ELF-1 (cell line): ENCODE measurements at places on chromosomes 13 and 19.

DNA sequence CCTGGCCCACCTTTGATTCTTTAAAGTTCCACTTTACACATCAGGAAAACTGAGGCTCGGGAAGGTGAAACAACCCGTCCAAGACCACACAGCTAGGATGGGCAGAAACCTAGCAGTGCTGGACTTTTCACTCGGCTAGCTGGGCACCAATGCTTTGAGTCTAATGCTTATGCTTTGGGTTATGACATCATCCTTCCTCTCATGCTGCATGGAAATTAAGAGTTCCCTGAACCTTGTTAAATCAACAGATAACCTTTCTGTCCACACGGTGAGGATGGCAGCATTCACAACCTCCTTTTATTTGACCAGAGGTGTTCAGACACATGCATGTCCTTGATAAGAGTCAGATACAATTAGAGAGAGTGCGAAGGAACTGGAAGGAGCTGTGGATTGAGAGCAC lies 138.4 kb downstream of the UQCRFS1 start:
- no peak for DNase-seq

- DNase-seq = peak; percentile 24
Observed at GRCh38 chr19:14686411-14686810, 3.4 kb upstream of the ZNF333 start.

DNA sequence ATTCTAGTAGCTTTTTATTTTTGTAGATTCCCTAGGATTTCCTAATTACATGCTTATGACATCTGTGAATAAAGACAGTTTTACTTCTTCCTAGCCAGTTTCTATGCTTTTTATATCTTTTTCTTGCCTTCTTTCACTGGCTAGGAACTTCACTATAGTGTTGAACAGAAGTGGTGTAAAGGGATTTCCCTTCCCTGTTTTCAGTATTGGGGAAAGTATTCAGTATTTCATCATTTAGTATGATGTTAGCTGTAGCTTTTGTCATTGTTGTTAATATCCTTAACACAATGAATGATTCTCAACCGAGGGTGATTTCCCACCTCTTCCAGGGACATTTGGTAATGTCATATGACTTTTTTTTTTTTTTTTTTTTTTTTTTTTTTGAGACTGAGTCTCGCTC lies 77.3 kb downstream of the SLC6A16 start:
- DNase-seq = no peak

DNA sequence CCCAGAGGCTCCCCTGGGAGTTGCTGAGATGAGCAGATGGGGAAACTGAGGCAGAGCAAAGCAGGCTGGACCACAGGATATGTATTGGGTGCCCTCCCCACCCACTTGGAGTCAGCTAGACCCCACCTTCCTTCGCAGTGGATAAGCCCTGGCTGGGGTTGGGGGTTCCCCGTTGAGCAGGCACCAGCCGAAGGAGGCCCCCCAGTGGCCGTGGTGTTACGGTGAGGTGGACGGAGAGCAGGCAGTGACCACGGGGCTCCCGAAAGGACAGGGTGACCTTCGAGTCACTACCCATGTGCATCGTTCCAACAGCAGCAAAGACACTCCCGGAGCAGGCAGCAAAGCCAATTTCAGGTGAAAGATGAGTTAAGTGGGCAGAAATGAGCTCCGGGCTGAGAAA lies 62.4 kb upstream of the ADGRE5 start:
- DNase-seq = peak; percentile 35

DNA sequence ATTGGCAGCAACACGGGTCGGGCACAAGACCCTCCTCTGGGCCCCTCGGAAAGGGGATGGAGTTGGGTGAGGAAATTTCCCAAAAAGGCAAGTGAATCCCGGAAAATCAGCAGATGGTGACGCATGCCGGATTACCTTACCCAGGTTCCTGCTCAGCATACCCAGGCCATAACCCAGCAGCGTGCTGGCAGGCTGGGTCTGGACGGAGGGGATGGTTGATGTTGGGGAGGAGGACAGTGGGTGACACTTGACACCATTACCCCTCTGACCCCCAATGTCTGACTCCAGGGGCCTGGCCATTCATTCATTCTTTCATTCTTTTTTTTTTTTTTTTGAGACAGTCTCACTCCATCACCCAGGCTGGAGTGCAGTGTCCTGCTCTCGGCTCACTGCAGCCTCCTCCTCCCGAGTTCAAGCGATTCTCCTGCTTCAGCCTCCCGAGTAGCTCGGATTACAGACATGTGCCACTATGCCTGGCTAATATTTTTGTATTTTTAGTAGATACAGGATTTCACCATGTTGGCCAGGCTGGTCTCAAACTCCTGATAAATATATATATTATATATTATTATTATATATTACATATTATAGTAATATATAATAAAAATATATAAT lies 799 bp downstream of the PVR start:
- peak; percentile 85 for DNase-seq

GRCh38 chr13:91482427-91482826 lies 84.0 kb downstream of the GPC5 start:
- DNase-seq = peak; percentile 51

DNA sequence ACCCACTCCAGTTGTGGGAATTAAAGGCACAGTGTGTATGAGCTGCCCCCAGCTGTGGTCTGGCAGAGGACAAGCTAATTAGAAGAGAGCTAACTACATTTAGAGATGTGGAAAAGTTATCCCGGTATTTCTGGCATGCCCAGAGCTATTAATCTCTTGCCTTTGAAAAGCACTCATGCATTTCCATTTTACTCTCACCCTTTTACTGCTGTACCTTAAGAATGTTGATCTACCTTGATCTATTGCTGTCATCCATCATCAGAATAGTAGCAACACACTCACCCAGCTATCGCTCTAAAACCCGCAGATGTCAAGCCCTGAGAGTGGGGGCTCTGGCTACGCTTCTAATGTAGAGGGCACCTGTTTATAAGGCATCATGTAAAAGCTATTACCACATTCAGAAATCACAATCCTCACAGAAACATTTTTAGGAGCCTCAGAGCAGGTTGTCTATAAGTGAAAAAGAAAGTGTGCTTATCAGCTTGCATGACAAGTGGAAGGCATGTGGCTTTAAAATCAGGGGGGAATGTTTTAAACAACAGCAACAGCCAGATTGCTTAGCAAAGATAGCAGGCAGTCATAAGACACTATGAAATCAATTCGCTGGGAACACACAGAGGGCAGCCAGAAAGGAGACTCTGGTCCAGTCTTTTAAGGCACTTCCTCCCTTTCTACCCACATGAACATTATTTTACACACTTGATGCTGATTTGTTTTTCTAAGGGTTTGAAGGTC lies 224.2 kb upstream of the IRS2 start:
- no peak for DNase-seq

GRCh38 chr19:591099-591958 lies 1.6 kb downstream of the HCN2 start:
- peak; percentile 77 for DNase-seq

GRCh38 chr13:83086948-83087347 lies 795.3 kb downstream of the SLITRK1 start:
- no peak for DNase-seq

- DNase-seq = peak; percentile 12
Observed at GRCh38 chr13:59269476-59269875, 894.3 kb downstream of the DIAPH3 start.

DNA sequence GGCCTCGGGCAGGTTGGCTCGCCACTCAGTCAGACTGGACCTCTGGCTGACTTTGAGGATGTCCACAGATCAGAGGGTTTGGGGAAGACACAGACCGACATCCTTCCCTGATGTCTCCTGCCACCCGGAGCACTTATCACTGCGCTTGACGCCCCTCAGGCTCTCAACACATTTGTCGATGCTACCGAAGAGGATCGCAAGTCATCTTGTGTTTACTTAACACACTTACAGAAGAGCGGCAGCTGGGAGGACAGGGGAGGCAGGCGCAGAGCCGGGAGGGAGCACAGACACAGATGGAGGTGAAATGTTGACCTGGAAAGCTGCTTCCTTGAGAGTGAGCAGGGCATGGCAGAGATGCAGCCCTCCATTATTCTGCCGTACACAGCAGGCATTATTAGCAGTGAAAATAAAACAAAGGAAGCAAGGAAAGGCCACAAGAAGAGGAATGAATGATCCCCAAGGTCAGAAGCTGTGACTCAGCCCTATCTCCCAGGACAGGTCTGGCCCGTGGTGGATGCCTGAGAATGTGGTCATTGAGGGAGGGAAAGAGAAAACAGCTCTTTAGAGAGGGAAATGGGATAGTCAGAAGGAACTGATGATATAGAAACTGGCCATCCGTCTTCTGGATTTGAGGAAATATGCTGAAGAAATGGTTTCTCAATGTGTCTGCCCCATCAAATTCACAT lies 549.5 kb upstream of the ARGLU1 start:
- no peak for DNase-seq

- no peak for DNase-seq
Observed at GRCh38 chr13:29436721-29437280, 158.7 kb downstream of the SLC7A1 start.

DNA sequence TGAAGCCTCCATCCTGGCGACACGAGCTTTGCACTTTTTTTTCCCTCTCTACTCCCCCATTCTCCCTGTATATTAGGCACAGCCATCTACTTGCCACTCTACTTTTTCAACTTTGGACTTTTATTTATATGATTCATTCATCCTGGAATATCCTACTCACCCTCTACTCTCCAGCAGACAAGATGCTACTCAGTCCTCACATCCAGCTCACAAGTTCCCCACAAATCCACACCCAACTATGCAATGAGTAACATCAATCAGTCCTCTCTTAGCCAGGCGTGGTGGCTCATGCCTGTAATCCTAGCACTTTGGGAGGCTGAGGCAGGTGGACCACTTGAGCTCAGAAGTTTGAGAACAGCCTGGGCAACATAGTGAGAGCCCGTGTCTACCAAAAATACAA lies 23.9 kb upstream of the URAD start:
- no peak for DNase-seq

GRCh38 chr13:74444161-74444571 lies 310.0 kb upstream of the KLF12 start:
- DNase-seq = no peak

GRCh38 chr13:25654322-25654721 lies 282.5 kb downstream of the ATP8A2 start:
- no peak for DNase-seq

DNA sequence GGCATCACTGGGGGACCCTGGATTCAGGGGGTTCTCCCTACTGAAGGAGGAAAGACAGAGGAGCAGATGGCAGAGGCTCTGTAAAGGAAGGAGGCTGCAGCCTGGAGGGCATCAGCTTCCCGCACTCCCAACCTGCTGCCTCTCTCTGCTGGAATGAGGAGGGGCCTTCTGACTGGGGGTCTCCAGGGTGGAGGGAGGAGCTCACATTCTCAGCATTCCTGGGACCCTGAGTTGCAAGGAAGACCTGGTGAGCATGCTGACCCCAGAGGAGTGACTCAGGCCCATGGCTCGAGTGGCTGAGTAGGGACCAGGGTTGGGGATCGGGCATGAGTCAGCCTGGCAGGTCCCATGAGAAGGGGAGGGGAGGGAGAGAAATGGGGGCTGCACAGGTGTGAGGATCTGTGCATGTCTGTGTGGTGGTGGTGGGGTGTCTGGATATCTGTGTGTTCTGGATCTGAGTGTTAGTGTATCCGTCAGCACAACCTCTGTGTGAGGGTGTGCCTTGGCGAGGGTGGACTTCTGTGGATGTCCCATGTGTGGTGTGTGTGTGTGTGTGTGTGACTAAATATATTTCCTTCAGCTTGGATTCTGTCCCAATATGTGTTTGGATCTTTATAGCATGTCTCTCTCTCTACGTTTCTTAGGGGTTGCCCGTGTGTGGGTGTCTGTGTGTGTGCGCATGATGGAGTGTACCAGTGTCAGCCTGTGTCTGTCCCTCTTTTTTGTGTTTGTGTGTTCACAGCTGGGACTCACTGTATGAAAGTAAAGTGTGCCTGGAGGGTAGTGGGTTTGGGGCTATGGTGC lies 4.6 kb downstream of the AXL start:
- DNase-seq = peak; percentile 93

DNA sequence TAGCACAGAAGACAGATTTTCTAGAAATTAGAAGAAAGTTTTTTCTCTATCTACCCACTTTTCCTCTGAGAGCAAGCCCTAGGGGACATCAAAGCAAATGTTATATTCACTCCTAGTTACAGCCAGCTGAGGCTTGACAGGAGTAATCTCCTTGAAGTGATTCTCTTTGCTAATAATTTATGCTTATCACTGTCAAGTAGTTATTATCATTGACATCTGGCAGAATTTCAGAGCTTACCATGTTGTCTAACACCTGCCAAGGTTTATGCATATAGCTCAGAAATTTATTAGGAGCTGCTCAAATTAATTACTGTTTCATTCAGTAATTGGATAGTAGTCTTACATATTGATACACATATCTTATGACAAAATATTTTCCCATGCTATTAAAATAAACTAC lies 465.9 kb upstream of the ATXN8OS start:
- no peak for DNase-seq

DNA sequence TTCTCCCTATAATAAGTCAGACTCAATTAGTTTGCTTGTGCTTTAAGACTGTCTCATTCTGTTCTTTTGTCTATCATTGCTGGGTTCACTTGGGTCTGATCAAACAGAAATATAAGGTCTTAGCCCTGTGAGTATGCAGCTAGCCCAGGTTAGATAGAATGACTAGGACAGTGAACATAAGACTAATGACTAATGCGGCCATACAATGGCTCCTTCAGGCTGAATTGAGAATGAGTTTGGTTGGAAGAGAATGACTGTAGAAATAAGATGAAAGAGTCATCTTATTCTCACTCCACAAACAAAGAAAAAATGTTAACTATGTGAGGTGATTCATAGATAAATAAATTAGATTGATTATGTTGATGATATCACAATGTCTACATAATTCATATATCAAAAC lies 50.1 kb upstream of the OBI1 start:
- no peak for DNase-seq

DNA sequence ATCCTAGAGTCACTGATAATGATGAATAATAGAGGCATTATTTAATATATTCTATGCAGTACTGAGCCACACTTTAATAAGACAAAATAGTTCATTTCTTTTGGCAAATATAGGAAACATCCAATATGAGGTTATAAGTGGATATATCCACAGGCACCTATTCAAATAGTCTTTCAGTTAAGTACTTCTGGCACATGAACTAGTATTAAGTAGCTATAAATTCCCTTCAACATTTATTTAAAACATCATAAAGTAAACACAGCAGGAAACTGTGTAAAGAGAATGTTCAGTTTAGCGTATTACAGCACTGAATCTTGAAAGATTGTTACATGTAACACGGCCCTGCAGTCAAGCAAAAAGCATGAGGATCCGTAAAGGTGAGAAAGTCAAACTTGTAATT lies 463.3 kb upstream of the KLF12 start:
- DNase-seq = no peak

DNA sequence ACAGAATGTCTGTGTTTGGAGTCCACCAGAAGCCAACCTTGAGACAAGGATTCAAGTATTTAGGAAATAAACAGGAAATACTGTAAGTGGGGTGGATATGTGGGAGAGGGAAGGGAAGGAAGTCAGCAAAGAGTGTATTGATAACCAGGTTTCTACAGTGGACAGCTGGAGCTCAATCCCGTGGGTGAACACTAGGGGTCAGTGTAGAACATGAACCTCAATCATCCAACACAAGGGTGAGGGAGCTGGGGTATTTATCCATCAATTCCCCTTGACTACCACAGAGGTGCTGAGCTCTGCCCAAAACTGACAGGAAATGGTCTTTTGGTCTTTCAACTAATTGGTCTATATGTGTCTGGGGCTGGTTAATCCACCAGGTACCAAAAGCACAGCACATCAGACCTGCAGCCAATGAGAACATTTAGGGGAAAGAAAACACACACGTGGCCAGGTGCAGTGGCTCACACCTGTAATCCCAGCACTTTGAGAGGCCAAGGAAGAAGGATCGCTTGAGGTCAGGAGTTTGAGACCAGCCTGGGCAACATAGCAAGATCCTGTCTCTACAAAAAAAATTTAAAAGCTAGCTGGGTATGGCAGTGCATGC lies 5.6 kb upstream of the SYDE1 start:
- DNase-seq = peak; percentile 66

- no peak for DNase-seq
Observed at GRCh38 chr13:77719128-77719527, 21.6 kb downstream of the SLAIN1 start.
